WTC11 (cell line): ENCODE measurements at places on chromosomes 3 and 15. TPM values are rescaled to one million over a fixed set of nuclear protein-coding genes. Genes with fewer than 3 reads are reported as not detected.

The SI gene
- total RNA-seq, result not detected in 3 replicates

DNA sequence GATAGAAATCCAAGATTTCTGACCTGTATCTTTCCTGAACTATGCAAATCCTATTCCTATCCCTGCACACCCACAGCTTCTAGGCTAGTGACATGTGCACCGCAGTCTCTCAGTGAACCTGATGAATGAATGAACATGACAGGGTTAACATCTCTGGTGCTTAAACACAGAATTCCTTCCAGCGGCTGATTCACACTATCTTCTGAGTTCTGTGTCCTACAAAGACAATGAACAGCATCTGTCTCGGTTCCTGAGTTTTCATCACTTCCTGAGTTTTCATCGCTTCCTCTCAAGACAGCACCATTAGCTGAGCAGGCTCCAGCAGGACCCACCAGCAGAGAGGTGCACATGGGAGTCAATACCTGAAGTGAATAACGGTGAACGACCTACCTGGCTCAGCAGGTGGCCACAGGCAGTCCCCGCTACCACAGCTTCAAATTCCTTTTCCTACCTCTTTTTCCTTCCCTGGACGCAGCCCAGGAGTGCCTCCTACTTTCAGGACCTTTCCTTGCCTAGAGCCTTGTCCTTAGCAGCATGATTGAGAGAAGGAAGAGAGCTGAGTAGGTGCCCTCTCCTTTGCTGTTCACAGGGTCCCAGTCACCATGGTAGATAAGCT lies 113.5 kb downstream of the IGF2BP2 start:
- peaks cover 65% of the 10 kb centered on the region for H3K4me1 ChIP-seq
- H3K27me3 ChIP-seq, result no peaks in the 10 kb centered on the region
- H3K36me3 ChIP-seq, result no peaks in the 10 kb centered on the region
- no peak for DNase-seq
- H3K4me3 ChIP-seq, result no peak overlapping the region

The MEX3B gene
- total RNA-seq, result 8.5 to 8.9 TPM (median 8.8 TPM) in 3 replicates

The CILP gene
- total RNA-seq, result not detected in 3 replicates

DNA sequence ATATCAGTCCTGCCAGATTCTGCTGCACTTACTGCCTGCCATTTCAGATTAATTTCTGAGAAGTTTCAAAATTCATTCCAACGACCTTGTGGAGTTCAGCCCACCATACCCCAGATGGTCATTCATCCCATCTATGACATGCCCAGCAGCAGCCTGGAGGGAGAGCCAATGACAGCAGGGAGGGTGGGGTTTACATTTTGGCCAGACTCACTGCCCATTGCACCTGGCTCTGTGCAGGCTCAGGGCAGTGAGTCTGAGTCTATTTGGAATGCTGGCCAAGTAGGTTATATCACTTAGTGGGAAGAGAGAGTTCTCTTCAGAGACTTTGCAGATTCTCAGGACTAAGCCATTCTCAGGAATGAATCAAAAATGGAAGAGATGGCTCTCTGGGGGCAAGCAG lies 21.5 kb downstream of the SRPRB start:
- H3K27ac ChIP-seq, result no peak overlapping the region
- no peak for DNase-seq
- H3K4me3 ChIP-seq, result no peak overlapping the region
- no peaks in the 10 kb centered on the region for H3K27me3 ChIP-seq
- H3K4me1 ChIP-seq, result peaks cover 6% of the 10 kb centered on the region
- H3K36me3 ChIP-seq, result peaks cover 28% of the 10 kb centered on the region; the same call in 1 of the 2 replicates

DNA sequence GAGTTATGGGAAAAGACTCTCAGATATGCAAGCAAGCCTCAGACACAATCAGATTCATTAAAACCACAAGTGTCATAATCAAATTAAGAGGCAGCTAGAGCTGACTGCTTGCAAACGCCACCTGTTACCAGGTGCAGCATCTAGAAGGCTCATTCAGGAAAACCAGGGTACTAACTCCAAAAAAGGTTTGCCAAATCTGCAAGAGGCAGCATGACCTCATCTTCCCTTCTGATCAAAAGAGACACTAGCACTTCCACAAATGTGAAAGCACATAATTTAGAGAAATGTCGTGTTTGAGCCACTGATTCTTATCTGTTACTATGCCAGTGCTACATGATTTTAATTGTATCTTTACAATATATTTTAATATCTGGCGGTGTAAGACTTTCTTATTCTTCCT lies 123.3 kb upstream of the NANOGP8 start:
- H3K4me3 ChIP-seq, result no peak overlapping the region
- H3K4me1 ChIP-seq, result peaks cover 53% of the 10 kb centered on the region
- no peaks in the 10 kb centered on the region for H3K36me3 ChIP-seq

The TPRG1 gene
- 0.55 to 0.89 TPM (median 0.87 TPM) in 3 replicates for total RNA-seq

DNA sequence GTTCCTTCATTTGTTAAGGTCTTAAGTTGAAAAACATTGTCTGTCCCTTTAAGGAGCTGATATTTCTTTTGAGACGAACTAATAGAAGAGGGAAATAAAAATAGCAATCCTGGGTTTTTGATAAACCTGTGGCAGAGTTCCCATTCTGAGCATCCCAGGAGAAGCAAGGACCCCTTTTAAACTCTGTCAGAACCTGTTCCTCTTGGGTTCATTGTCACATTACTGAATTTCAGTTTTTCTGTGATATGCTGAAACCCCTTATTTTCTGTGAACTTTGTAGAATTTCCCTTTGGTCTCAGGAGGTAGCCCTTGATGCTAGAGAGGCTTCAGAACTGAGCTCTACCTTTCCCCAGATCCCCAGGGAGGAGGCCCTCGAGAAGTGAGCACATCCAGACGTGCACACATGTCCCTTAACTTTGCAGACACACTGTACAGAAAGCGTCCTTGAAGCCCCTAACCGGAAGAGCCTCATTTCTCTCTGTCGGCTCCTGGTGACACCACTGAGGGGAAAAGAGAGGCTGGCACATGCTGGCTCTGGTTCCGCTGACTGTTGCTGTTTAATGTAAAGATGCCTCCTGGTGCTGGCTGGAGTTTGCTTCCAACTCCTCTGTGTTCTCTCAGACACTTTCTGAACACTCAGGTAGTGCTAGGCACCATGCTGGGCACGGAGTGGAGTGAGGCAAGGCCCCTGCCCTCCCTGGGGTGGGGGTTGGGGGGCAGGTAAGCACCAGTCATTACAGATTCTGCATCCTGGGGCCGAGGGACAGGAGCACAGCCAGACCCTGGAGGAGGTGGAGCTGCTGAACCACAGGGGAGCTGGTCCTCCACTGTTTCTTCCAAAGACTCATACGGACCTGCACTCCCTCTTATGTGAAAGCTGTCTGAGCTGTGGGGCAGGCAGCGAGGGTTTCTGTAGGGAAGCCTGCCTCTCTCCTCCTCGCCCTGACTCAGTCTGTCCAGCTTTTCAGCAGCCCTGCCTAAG lies 77.5 kb downstream of the CHDH start:
- H3K4me1 ChIP-seq, result peaks cover 12% of the 10 kb centered on the region
- H3K36me3 ChIP-seq, result no peaks in the 10 kb centered on the region
- H3K27ac ChIP-seq, result no peak overlapping the region; the same call in 1 of the 2 replicates
- no peak overlapping the region for H3K4me3 ChIP-seq
- H3K27me3 ChIP-seq, result no peaks in the 10 kb centered on the region
- no peak for DNase-seq

GRCh38 chr3:43093006-43093405 lies 12.9 kb downstream of the POMGNT2 start:
- no peak overlapping the region for H3K4me3 ChIP-seq
- peaks cover 12% of the 10 kb centered on the region; the same call in 1 of the 2 replicates for H3K4me1 ChIP-seq
- H3K36me3 ChIP-seq, result no peaks in the 10 kb centered on the region
- DNase-seq, result no peak

DNA sequence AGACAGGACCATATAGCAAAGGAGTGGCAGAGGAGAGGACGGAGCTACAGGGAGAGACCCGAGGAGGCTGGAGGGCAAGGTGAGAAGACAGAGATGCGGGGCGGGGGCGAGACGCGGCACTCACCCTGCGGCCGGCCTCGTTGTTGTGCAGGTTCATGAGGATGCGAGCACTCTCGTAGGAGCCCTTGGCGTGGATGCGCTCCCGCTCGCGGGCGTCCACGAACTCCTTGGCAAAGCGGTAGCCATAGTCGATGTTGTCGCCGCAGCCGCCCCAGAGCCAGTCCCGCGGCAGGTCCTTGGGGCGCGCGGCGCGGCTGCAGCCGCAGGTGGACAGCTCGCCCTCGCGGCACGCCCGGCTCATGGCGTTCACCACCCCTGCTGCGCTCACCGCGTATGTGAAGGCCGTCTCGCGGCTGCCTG lies 12.9 kb downstream of the WNT5A start:
- peak overlapping the region; percentile 69 for H3K4me3 ChIP-seq
- peak; percentile 54 for DNase-seq
- H3K36me3 ChIP-seq, result no peaks in the 10 kb centered on the region
- H3K27ac ChIP-seq, result no peak overlapping the region
- peaks cover 20% of the 10 kb centered on the region for H3K4me1 ChIP-seq

The CD200R1L gene
- not detected in 3 replicates for total RNA-seq

DNA sequence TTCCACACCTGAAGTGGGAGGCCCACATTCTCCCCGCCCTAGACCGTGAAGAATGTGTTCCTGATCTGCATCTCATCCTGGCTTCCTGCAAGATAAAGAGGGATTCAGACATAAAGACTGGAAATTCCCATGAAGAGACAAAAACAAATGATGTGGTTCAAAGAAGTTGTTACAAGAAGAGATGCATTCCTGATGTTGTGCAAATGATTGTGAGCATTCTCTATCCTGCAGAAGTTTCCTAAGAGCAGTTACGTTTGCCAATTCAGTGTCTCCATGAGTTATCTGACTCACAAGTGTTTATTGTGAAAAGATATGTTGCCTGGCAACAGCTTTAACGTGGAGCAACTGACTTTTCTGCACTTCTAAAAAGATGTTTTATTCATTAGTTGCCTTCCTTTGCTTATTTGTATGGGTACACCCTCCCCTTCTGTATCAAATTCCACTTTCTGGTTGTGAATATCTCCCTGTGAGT lies 107.8 kb downstream of the ZIC4 start:
- H3K36me3 ChIP-seq, result no peaks in the 10 kb centered on the region
- H3K4me3 ChIP-seq, result no peak overlapping the region
- no peak for DNase-seq
- H3K27ac ChIP-seq, result no peak overlapping the region
- H3K27me3 ChIP-seq, result no peaks in the 10 kb centered on the region

The CKMT1A gene
- total RNA-seq, result 34.4 to 37.4 TPM (median 36.4 TPM) in 3 replicates

DNA sequence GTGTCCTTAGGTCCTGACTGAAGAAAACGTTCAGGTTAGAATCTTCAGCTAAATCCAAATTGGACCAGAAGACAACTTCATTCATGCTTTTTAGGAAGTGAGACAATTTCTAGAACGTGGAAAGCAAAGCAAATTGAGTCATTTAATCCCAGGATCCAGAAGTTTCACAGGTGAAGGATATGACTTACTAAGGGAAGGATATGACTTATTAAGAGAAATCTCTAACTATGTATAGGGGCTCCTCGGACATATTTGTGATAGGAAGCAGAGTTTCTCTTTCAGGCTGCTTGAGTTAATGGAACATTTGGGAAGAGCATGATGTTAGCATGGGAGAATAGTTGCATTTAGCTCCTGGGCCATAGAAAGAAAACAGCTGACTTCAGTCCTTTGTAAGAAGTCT lies 16.1 kb upstream of the PLOD2 start:
- H3K36me3 ChIP-seq, result no peaks in the 10 kb centered on the region
- H3K4me3 ChIP-seq, result no peak overlapping the region
- no peaks in the 10 kb centered on the region for H3K27me3 ChIP-seq
- H3K27ac ChIP-seq, result no peak overlapping the region

DNA sequence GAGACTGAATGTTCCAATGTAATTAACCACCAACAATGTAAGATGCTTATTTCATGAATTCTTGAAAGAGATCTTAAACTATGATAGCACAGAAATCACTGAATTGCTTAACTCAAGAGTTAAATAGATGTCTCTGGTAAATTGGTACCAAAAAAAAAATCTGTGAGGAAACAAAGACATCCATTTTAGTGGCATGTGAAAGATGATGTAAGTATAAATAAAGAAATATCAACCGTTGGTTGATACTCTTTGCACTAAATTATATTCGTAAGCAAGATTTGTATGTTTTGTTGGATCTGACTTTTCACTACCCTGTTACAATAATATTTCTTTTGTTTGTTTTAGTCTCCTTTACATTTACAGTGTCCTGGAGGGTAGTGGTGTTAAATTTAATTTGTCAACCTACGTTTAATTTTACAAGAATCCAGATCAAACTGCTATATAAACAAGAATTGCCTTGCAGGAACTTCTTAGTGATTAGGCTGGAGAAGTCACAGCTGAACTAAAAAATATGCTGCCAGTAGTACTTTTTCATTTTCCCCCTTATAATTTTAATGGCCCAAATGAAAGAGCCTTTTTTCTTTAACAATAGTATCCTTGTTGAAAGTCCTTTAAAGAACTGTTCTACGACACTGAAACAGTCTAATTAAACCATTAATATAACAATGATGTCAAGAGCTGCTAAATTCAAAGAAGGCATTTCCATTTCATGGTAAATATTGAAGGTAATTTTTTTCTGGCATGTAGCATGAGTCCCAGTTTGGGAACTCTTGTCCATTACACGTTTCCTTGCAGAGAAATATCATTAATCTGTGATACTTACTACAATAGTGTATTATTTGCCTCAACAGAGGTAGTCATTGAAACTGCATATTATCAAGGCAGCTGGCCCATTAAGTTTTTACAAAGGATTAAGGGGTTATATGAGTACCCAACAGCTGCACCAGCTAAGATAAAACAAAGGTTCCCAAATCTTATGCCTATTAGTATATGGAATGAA lies 109.6 kb upstream of the PHLDB2 start:
- peaks cover 51% of the 10 kb centered on the region for H3K4me1 ChIP-seq
- no peak overlapping the region for H3K4me3 ChIP-seq
- peaks cover 5% of the 10 kb centered on the region; the same call in 1 of the 2 replicates for H3K36me3 ChIP-seq
- no peak overlapping the region for H3K27ac ChIP-seq
- H3K27me3 ChIP-seq, result no peaks in the 10 kb centered on the region
- DNase-seq, result no peak

GRCh38 chr3:172520301-172520831 lies 2.9 kb downstream of the TNFSF10 start:
- H3K4me1 ChIP-seq, result peaks cover 22% of the 10 kb centered on the region
- DNase-seq, result no peak
- no peaks in the 10 kb centered on the region for H3K27me3 ChIP-seq
- H3K27ac ChIP-seq, result no peak overlapping the region
- H3K4me3 ChIP-seq, result no peak overlapping the region
- no peaks in the 10 kb centered on the region for H3K36me3 ChIP-seq

The GBE1 gene
- total RNA-seq, result 9.2 to 11.9 TPM (median 11.5 TPM) in 3 replicates

The PDIA5 gene
- 30.5 to 41.5 TPM (median 34.6 TPM) in 3 replicates for total RNA-seq
